ENCODE measurements at places on chromosomes 2 and 18.
A peak's percentile ranks its signal among the peaks of the same experiment; 100 is the strongest.

DNA sequence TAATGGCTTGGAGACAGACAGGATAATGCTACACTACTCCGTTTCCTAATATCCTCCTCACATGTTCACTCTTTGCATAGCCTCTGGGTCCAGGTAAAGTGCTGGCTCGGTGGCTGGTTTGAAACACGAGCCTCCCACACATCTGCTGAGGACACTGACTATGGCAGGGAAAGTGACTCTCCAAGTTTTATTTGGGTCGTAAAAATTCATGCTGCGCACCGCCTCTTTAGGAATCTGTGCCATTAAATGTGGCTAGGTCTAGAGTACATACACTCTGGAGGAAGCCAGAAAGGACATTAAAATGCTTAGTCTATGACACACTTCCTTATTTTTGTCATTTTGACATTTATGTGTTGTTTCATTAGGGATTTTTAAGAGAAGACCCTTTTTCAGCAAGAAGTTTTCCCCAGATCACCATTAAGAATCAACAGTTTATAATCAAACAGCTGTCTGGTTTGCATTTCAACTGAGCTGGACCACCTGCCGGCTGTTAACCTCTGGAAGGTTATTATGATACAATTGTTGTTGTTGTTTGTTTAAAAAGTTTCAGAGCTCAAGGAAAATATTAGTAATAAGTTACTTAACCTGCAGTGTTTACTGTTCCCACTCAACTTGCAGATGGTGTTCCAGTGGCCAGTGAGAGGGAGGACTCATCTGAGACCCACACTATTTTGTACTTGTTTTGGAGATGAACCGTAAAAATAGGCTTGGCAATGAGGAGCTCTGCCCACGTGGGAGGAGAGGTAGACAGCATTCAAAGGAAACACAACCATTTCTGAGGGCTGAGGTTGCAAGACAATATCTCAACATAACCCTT lies 443.3 kb upstream of the MEIS1 start:
- no peak for DNase-seq

- no peak for DNase-seq
These were observed 212.4 kb upstream of the HNRNPA3 start for GRCh38 chr2:177000061-177000714.

DNA sequence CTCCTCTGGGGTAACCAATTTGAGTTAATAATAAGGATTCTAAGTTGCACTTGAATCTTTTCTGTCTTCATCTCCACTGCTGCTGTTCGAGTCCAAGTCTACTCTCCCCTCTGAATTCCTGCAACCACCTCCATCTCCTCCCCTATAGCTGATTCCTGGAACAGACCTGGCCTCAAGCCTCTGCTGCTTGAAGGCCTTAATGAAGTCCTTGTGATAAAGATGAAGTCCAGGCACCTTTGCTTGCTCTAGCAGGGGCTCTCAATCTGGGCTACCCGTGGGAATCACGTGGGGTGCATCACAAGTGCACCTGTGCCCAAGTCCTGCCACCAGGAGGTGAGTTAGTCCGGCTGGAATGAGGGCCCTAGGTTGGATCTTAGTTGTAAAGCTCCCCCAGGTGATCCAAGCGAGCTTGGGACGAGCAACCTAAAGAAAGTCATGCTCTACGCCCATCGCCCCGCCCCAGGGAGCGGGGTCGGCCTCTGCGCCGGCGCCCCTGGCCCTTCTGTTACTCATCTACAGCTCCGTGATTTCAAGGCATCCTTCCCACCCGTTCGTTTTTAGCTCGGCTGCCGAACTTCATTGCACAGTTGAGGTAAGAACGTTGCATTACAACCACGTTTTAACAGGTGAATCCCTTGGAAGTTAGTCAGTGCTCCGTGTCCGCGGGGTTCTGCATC lies 905 bp upstream of the IAH1 start:
- peak; percentile 69 for DNase-seq

GRCh38 chr2:158357699-158358098 lies 98.9 kb downstream of the CCDC148 start:
- DNase-seq: no peak

DNA sequence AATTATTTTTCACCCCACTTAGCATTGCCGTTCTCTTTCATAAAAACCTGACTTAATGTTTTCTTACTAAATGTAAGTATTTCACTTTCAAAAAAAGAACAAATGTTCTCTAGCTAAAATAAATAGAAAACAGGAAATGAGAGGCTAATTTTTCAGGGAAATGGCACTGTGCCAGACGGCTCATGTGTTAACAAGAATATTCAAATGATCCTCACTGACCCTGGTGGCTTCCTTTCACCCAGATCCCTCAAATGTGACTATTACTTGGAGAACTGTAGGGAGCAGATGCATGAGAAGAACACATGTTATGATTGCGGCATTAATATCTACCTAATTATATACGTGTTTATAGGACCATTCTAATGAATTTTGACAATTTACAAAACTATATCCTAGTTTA lies 827.7 kb downstream of the SOCS6 start:
- no peak for DNase-seq

DNA sequence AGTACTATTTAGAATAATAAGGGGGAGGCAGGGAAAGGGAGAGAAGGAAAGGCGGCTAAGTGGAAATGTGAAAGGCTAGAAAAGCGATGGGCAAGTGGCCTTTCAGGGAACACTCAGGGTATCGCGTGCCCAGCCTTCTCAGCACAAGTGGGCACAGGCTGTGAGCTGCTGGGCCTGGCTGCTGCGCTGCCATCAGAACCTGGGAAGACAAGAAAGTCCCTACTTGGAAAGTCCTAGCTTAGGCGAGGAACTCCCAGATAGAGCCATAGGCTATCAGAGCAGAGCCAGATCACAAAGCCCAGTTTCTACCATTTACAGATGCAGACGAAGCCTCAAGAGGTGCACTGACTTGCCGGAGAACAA lies 9.8 kb upstream of the FZD7 start:
- no peak for DNase-seq

DNA sequence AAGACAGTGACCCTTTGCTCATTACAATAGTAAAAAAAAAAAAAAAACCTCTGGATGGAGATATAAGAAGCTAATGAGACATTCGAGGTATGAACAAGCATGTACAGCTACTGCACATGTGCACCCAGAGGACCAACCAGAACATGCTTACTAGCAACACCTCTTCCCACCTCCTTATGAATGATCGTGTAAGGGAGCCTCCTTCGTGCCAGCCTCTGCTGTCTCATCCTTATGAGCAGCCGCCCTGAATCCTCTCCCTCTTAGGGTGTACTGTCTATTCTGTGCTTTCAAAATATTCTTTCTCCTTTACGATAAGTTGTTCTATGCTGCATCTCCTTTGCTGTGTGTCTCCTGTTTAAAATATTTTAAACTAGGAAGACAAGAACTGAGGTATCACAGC lies 91.4 kb upstream of the ACSL3 start:
- no peak for DNase-seq

GRCh38 chr2:237097911-237098702 lies 12.4 kb downstream of the COPS8 start:
- no peak for DNase-seq

DNA sequence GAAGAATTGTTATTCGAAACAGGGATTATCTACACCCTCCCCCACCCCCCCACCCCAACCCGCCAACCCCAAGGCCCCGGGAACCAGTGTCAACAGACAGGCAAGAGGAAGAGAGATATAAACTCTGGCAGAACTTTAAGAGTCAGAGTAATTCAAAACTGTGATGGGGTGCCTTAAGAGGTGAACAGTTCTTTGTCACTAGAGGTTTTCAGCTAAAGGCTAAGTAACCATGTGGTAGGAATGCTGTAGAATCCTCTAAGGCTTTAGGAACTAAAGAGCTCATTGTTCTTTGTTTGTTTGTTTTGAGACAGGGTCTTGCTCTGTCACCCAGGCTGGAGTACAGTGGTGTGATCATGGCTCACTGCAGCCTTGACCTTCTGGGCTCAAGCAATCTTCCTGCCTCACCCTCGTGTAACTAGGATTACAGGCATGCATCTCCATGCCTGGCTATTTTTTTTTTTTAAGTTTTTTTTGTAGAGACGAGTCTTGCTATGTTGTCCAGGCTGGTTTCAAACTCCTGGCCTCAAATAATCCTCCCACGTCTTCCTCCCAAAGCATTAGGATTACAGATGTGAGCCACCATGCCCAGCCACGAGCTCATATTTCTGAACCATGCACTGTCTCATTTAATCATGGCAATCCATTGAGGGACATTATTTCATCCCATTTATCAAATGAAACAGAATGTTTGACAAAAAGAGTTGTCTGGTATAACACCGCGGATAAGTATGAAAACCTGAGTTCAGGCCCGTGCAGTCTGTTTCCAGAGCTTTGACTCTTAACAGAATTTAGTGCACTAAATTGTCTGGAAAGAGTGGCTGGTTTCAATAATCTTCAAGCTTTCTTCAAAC lies 20.8 kb upstream of the TMEM17 start:
- DNase-seq: no peak

DNA sequence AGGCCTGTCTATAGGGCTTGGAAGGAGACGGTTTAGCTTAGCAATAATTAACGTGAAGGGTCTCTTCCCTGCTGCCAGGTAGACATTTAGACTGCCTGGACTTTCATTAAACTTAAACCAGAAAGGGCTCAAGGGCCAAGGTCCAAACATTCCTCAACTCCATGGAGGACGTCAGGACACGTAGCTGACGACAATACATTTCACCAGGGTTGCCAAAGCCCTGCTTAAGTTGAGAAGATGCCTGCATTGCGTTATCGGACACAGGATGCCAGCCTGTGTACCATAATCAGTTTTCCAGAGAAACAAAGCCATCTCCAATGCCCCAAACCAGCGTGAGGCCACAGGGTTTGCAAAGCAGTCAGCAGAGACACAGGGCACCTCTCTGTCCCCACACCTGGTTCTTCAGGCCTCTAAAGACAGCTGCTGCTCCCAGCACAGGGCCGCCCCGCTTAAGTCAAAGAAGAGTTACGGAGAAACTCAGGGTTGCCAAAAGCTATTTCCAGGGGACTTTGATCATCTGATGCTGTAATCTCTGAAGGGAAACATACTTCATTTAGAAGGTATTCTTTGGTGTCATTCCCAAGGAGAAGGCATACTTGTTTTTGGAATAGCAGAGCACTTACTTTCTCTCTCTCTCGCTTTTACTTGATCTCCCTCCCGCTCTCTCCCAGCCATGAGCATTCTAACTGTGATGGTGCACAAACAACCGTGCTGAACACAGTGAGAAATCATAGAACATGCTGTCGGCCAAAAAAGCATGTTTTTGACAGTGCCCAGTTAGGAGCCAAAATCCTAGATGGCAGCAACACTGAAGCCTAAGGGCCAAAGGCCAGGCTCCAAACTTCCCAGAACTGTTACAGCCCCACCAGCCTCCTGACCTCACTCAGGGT lies 46.0 kb downstream of the TTC32 start:
- DNase-seq: no peak

GRCh38 chr2:225993430-225993829 lies 593.9 kb downstream of the NYAP2 start:
- no peak for DNase-seq

DNA sequence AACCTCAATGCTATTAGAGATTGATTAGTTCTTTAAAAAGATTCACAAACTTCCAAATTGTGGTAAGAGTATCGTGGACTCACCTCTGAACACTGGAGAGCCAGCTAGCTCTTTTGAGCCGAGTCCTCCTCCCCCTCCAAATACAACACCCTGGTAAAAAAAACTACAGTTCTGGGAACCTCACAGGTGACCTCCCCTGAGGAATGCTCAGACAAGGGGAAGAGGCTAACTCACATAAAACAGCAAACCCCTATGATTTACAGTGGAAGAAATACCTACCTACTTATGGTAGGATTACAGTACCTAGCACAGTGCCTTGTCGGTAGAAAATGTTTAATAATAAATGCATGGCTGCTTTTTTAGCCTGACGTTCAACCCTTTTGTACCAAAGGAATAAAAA lies 8.4 kb downstream of the ZNF24 start:
- DNase-seq: no peak

DNA sequence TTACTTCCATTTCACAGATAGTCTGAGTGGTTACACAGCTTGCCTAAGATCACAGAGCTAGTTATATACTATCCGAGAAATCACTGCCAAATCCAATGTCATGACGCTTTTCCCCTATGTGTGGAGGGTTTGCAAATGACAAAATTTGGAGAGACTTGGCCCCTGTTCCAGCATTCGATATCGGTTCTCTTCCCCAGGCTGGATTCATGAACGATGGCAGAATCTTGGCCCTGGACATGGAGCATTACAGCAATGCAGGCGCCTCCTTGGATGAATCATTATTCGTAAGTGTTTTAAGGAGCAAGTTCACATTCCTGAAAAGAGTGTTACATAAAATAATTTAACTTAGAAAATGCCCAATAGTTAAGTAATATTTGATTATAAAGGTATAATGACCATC lies 55.1 kb downstream of the AOX1 start:
- no peak for DNase-seq

DNA sequence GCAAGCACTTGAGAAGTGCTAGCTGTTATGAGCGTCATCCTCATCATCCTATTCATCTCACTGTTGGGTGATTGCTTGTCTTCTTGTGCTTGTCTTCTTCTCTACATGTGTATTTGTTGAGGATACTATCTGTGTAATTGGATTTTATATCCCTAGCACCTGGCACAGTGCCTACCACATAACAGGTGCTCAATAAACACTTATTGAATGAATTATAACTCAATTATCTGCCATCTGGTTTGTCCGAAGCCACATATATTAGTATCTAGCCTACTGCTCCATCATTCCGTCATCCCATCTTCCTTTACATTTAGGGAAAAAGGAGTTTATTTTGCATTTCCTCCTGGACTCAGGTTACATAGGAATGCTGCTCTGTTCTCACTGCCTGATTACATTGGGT lies 330.4 kb upstream of the ETAA1 start:
- no peak for DNase-seq

DNA sequence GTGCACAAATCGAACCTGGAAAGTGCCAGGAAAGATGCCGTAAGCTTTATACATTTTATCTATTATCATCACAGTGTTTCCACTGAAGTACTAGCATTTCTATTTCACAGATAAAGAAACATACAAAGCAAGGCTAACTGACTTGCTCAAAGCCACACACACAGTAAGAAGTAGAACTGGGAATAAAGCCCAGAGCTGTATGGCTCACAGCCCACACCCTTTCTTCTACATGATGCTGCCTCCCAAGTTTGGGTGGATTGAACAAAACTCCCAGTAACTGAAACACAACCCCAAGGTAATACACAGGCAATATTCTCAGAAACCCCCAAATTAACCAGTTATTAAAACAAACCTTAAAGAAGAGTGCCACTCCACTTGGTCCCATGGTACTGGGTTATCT lies 11.2 kb downstream of the SAP130 start:
- DNase-seq: no peak

GRCh38 chr2:134455426-134455825 lies 201.6 kb downstream of the MGAT5 start:
- no peak for DNase-seq

GRCh38 chr18:388200-388599 lies 112.3 kb downstream of the COLEC12 start:
- peak; percentile 49 for DNase-seq

DNA sequence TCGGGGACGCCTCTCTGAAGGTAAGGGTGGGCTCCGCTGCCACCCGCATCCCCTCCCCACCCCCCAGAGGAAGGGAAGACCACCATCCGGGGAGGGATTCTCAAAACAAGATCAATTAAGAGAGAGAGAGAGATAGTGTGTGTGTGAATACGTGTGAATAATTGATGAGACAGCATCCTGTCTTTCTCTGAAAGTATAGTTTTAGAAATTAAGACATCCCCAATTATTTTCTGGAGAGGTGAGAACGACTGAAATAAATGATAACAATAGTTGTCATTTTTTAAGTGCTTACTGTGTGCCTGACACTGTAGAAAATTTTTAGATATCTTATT lies 751 bp downstream of the IL18R1 start:
- DNase-seq: no peak

- DNase-seq: no peak
These were observed 82.3 kb upstream of the SPTBN1 start for GRCh38 chr2:54373855-54374254.

- DNase-seq: no peak
These were observed 115.5 kb downstream of the KCNF1 start for GRCh38 chr2:11027195-11027594.
